ENCODE measurements at places on chromosomes 2 and 18.
A peak's percentile ranks its signal among the peaks of the same experiment; 100 is the strongest.

- DNase-seq: no peak
Measured at GRCh38 chr2:240567872-240568677, at the start of gene RNPEPL1. RNPEPL1 (plus strand) TSS chr2:240568484; CDS start chr2:240568587, 103 bp downstream.

DNA sequence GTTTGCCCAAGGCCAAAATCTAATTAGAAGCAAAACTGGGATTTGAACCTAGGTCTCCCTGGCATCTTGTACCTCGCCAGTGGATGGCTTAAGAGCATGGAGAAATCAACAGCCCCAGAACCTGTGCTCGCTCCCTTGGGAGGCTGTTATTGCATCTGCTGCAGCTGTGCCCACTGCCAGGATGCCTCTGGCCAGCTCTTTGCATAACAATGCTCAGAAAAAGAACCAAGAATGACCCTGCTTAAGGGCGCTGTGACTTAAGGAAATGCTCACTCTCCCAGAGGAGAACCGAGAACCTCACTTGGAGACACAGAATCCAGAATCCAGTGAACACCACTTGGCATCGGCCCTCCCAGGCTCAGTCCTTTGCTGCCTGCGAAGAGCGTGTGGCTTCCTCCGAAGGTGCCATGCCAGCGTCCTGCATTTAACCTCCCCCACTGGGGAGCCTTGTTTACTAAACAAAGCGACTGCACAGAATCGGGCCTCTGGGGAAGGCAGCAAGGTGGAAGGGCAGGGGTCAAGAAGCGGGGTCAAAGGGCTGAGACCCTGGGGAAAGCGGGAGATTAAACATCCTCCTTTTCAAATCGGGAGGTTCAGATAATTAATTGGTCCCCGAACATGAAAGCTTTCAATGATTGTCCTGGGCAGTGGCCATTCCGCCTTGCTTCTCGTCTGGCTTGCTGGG, 71.0 kb upstream of the BOD1L2 start:
- DNase-seq: no peak

GRCh38 chr2:118430510-118431164, 342.4 kb downstream of the INSIG2 start:
- no peak for DNase-seq

DNA sequence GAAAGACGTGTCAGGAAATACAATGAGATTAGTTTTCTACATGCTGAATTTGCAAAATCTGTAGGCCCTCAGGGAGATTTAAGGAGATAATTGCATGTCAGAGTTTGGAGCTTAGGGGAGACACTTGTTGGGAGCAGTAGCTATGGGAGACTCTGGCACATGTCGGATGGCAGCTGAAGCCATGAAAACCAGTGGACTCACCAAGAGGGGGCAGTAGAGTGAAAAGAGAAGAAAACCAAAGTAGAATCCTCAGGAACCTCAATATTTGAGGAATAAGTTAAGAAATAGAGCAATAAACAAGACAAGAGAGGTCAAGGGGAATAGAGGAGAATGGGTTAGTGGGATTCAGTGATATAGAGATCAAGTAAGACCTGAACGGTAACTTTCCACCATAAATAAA, 24.8 kb downstream of the RUFY4 start:
- no peak for DNase-seq

DNA sequence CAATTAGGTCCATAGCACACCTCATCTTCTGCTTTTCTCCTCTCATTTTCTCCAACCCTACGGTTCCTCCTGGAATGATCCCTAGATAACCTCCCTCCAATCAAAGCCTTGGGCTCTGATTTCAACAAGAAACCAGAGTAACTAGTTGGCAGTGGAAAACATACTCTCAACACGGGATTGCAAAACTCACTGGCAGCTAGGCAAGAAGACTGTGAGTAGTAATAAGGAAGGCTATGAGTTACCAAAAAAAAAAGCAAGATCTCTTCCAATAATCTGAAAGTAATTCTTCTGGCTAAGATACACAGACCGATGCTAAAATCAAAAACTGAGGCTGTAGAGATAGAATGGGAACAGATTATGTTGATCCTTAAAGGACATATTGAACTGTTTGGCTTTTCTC, 28.4 kb upstream of the CCDC102B start:
- no peak for DNase-seq

DNA sequence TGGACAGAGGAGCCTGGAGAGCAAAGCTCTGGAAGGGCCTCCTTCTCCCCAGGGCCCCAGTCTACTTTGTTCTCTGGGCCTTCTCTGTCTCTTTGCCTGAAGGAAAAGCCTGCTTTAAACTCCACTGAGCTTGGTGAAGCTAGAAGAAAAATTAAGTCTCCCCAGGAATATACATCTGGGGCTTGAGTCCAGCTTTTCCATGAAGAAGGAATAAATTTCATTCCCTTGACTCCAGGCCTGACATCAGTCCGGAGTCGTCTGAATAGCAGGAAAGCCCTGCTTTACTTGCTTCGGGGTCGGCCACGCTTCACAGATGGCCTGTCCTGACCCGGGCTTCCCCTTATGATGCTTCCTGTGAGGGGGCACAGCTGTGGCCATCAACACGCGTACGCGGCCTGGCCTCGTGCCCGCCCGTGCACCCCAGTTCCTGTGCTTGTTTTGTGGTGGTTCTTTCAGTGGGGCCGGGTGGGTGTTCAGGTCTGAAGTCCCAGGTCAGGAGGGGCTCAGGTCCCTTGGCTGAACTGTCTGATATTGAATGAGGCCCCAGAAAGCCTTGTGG, 73.6 kb downstream of the ACOXL start:
- peak; percentile 28 for DNase-seq

DNA sequence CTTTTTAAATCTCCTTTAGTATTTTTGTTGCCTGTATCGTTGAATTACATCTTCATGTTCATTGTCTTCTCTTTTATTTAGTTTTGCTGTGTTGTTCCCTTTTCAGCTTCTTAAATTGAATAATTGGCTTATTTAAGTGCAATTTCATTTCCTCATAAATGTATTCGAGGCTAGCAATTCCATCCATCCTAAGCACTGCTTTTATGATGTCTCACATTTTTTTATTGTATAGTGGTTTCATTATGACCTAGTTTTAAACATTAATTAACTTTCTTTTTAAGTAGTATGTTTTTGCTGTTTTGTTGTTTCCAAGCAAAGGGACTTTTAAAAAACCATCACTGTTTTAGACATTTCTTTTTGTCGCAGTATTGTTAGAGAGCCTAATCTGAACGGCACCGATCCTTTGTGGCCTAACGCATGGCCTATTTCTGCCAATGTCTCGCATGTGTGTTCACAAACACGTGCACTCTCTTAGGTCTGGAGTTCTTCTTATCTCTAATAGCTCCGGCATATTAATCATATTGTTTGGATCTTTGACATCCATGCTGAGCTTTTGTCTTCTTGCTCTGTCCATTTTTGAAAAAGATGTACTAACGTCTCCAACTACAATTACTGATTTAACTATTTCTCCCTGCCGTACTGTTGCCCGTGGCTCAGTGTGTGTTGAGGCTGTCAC, 59.6 kb upstream of the ZNF516 start:
- no peak for DNase-seq

GRCh38 chr2:55231546-55232083, 478 bp downstream of the CLHC1 start:
- DNase-seq: peak; percentile 75

DNA sequence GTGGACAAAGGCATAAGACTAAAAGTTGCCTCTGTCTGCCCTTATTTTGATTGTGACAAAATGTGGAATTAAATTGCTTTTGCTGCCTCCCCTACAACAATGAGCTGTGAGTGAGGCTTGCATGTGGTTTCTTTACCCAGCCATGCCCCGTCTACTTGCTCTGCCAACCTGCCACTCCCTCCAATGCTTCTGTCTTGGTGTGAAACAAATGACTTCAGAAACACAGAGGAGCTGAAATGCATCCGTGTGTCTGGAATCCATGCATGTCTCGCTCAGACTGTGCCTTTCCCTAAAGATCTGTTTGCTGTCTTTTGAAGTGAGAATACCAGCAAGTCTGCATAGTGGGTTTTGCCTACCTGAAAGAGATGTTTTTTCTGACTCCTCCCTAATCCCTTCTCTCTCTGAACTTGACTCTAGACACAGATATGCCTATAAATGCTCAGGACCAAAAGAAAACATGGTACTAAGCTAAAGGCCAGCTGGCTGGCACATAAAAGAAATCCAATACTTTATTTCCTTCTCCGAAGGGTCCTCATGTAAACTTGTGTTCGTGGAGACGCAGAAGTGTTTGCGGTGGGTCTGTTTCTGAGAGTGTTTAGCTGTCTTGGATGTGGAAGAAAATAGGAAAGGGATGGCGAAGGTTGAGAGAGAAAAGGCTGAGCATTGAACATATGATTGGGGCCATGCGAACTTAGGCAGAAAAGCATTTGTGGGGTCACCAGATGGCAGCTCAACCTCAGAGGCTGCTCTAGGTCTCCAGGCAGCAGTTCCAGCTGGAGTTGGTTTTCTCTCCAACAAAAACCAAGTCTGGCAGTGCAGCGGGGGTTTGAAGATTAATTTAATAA, 120.5 kb downstream of the CCBE1 start:
- no peak for DNase-seq

GRCh38 chr18:46166261-46166970, 62.2 kb downstream of the HAUS1 start:
- DNase-seq: no peak

DNA sequence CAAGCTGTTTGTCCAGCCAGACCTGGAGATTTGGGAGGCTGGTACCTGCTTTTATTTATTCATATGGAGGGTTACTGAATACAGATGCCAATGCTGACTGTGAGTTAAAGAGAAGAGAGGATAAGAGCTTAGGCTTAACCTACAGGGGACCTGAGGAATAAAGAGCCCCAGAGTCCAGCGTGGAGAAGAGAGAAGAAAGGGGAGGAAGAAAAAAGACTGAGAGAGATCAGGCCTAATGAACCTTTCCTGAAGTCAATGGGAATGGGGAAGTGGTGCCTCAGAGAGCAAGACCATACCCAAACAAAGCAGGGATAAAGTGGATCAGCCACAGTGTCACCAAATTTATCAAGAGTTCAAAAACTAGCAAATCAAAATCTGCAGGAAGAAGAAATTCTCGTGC, 348.6 kb upstream of the KCNH7 start:
- DNase-seq: no peak

- DNase-seq: no peak
Measured at GRCh38 chr2:129050101-129050500, 731.4 kb upstream of the HS6ST1 start.

DNA sequence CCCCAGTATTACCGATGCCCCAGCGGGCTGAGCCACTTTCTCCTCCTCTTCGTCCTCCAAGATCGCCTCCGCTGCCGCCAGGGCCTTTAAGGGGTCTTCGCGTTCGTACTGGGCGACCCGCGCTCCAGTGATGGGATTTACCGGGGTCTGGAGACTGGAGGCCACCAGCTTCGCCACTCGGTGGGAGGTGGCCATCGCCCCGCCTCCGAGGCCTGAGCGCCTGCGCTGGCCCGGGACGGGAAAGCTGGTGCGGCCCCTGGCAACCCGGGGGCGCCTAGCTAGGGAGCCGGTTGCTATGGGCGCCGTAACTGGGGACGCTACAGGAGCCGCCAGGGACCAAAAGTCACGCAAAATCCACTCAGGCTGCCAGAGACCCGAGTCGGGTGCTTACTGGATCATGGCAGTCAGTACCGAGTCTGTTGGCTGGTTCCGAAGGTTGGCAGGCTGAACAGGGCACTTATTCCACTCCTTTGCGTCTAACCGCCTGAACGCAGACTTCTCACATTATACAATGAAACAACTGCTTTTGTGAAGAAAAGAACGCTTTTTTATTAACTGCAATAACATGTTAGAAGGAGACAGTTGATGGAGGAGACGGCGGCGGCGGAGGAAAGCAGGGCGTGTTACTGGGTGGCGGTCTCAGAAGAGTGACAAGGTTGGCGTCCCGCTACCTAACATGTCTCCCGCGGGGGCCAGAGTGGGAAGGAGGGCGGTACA, at the start of gene FAM161A:
FAM161A (minus strand) TSS at position 214 of the 717 bp plus-strand sequence; CDS start at position 195, 19 bp downstream.
- DNase-seq: peak; percentile 76

GRCh38 chr2:73403237-73403636, 17.6 kb downstream of the ALMS1 start:
- DNase-seq: no peak

DNA sequence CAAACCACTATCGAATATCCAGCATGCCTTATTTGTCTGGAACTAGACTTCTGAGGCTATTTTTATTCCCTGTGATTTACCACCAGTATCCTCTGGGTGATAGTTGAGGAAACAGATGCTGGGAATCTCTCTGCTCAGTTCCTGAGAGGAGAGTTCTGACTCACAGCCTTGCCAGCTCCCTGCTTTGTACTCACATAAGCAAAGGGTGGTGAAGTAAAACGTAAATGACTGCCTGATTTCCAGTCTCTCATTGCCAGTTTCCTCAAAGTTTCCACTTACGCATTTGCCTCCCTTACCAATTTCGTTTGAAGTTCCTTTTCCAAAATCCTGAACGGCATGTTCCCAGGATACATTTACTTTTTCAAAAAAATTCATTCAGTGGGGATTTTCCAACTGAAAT, 69.2 kb upstream of the HNRNPA3 start:
- DNase-seq: peak; percentile 79

DNA sequence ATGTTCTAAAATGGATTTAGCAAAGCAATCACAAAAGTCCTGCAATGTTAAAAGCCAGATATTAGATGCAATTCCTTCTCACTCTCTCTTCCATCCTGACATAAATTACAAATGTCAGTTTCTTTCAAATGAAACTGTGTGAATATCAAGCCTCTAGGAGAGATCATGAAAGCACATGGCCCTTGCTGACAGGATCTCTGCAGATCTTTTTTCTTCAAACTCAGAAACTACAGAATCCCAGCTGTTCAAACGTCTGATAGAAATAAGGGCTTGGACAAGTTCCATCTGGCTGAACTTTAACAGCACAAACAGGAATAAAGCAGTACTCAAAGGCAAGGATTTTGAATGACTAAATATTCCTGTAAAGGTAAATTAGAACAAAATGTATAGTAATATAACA, 47.6 kb downstream of the PDE1A start:
- DNase-seq: no peak

DNA sequence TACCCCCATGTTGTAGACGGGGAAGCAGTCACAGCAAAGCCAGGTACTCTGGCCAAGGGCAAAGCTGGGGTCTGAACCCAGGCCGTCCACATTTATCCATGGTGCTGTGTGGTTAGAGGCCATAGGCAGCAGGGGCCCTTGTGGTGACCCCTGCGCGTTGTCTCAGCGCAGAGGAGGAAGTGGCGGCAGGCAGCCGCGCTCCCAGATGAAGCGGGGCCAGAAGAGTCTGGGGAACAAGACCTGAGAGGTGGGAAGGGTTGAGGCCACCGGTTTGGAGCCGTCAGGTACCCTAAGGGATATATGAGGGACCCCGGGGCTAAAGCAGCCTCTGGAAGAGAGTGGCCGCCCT, 770 bp downstream of the ZNF396 start:
- DNase-seq: peak; percentile 32

- no peak for DNase-seq
Measured at GRCh38 chr2:223981241-223981640, 24.0 kb downstream of the MRPL44 start.

Data from Kasumi-1 (cell line).